HL-60 (cell line): ENCODE measurements at places on chromosomes 11 and 22.

DNA sequence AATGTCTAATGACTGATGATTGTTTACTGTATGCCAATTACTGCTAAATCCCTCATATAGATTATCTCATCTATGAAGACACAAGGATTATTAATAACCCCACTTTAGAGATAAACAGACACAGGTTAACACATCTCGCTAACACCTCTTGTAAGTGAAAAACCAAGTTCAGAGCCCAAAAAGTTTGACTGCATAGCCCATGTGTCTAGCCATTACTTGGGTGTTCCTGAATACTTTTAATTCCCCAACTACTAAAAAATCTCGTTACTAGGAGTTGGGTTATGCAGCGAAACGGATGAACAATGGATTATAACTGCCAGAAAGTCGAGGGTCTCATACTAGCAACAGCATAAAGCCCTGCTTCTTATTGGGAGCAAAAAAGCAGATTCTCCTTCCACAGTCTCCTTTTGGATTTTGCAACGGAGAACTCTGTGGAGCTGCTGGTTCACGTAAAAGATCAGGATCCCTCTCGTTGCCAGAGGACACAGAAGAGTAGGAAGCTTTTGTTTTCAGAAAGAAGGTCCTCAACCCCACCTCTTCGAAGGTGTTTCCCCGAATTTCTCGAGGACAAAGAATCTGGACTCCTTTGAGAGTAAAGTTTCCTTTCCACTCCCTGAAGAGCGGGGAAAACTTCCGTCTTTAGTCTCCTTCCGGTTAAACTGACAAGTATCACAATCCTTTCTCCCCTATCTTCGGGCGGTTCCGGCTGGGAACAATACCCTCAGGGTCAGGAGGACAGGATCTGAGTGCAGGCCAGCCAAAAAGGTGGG is 979 bp downstream of the ZBED5 start:
- DNase-seq = peak; percentile 58

DNA sequence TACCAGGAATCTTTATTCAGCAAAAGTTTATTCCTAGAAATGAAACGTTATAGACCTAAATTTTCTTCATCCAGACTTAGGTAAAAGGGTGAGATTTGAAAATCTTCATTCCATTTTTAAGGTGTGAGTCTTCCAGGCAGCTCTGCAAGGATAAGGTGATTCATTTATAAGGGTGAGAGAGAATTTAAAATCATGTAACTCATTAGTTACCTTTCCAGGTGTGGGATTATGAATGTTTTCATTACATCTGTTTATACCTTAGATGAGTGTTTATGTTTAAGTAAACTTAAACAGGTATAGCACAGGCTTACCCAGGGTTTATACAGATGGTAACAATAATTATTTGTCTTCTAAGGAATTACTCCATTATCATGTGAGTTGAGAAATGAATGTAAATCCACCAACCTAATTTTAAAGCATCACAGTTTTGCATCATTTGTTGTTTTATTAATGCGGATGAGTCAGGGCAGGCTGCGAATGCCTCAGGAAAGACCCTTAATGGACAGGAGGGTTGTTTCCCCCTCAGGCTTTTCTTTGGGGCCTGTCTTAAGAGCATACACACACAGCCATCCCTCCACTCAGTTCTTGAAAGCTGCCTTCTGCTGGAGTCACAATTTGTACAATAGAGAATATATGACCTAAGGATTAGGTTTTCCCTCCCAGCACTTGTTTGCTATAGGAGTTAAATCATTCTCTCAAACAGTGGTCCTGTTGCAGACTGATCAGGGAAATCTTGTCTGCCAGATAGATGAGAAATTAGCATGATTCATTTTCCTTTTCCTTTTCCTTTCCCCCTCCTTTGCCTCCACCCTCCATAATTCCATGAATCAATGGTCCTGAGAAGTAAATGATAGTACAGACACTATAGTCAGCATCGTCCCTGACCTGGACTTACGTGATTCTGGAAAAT is 3.0 kb downstream of the PRSS23 start:
- DNase-seq = no peak

- no peak for DNase-seq
Measured at GRCh38 chr11:45607995-45608394, 57.4 kb downstream of the CHST1 start.

DNA sequence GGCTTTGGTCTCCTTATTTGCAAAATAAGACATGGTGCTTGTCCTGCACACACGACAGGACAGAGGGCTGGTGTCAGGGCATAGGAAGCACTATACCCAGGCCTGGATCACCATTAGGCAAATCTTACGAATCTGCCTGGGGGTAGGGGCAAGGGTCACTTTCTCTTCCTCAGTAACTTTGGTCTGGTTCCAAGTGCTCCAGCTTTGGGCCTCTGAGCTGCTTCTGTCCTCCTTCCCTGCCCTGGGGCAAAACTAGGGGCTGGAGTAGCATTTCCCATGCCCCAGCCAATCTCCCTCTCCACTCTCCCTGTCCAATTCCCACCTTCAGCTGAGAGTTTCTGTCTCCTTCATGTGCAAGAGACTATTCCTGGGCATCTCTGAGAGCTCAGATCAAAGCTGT is 123.7 kb upstream of the NECTIN1 start:
- no peak for DNase-seq

DNA sequence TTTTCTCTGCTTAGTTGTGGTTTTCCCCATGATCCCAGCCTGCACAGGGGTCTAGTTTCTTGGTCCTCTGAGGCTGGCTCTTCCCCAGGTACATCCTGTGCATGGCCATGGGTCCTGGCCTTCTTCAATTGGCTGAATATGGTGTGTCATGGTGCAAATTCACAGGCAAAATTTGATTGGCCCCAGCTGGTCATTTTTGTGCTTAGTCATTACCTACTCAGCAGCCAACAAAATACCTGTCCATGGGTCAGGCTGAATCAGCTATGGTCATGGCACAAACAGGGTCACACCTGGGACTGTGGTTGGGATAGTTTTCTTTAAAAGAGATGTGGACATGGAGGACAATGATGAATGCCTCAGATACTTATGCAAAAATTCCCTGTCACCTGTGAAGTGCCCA is 85.7 kb downstream of the CSNK2A3 start:
- DNase-seq = no peak
